Astrocyte of the cerebellum (primary cell): ENCODE measurements at places on chromosomes 6 and 20.

DNA sequence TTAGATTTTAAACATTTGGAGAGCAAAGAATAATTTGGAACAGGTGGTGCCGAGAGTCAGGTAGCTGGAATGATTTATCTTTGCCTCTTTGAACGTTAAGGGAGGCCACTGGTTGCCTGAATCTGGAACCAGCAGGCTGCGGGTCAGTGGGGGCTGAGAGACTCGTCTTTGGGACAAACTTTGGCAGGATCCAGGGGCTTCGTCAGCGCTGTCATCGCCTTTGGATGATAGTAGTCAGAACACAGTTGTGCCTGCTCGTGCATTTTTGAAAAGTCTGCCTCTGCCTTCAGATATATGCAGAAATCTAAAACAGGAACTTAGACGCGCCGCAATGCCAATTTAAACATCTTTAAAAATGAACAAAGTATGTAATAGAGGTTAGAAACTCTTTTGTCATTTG, 5.0 kb downstream of the EYA2 start:
- DNase-seq, result no peak

DNA sequence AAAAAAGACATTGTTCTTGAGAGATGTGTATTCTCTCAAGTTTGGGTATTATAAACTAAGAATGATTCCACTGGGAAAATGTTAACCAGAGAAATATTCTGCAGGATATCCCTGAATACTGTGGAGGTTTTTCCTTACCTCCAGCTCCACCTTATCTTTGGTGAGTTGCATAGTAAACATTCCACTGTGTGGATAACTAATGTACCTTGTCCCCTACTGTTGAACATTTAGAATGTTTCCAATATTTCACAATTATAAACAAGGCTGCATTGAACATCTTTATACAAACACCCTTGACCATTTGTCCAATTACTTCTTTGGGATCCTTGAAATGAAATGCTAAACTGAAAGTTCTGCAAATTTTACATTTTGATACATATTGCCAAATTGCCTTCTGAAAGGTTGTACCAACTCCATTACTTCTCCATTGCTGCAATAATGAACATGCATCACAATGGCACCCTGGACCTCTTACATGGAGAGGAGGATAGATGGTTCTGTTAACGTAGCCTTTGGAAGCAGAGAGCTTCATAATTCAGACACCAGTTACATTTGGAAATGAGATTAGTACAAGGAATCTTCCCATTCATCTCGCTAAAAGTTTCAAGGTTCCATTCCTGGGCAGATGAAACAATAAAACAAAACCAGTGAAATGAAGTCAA, 35.0 kb upstream of the STK35 start:
- DNase-seq, result no peak

DNA sequence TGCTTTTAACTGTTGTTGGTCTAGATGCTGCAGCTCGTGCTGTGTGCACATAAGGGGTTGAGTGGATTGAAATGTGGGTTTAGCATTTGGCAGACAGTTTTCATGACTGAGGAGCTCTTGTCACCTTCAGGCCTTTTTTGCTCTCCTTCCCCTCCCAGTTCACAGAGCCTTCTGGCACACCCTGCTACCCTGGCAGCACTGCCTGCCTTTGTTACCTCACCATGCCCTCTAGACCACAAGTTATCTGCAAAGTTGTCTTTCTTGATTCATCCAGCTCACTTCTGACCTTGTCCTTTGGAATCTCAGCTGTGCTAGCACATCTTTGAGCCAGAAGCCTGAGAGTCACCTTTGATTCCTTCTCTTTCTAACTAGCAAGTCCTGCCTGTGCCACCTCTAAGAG, 348.9 kb upstream of the ZFP64 start:
- DNase-seq, result no peak

- DNase-seq, result no peak
Measured at GRCh38 chr6:7515363-7515762, 26.1 kb upstream of the DSP start.

GRCh38 chr6:10837009-10837621, 1.2 kb downstream of the MAK start:
- no peak for DNase-seq

GRCh38 chr6:47170617-47170947, 128.4 kb upstream of the ADGRF1 start:
- DNase-seq, result no peak

DNA sequence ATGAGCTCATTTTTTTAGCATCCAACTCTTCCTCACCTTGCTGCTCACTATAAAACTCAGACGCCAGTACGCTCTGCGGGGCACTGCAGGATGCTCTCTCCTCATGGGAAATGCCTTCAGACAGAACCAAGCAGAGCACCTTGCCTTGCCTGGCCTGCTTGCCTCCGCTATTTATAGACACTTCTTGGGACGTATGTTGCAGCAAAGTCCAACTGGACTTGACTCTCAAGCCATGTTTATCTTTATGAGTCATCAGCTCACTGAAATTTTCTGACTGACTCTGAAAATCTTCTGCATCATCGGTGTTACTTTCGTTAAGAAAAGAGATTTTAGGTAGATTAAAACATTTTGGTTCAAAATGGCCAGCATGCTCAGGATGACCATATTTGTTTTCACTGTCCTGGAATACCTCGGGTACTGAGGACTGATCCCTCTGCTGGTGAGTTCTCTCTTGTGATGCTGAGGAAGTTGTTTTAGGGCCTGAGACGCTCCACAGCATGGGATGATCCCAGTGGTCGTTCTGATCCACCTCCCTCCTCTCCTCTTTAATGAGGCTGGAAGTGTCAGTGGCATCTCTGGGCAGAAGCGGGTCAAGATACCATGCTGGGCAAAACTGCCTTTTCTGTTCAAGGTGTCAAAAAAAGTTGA, 204.5 kb downstream of the KIF16B start:
- no peak for DNase-seq

- DNase-seq, result no peak
Measured at GRCh38 chr20:5870568-5870981, 79.8 kb downstream of the TRMT6 start.

GRCh38 chr6:35008858-35009257, 119.8 kb downstream of the ANKS1A start:
- no peak for DNase-seq

- DNase-seq, result peak; percentile 96
Measured at GRCh38 chr6:3825851-3826581, 23.2 kb upstream of the FAM50B start.

GRCh38 chr6:167747645-167748044, 79.1 kb upstream of the AFDN start:
- DNase-seq, result no peak

- no peak for DNase-seq
Measured at GRCh38 chr20:47358672-47359529, 2.4 kb upstream of the ZMYND8 start.

GRCh38 chr20:61684583-61685235, 381.0 kb downstream of the TAF4 start:
- no peak for DNase-seq

GRCh38 chr6:155970876-155971708, 515.5 kb upstream of the NOX3 start:
- DNase-seq, result no peak

GRCh38 chr6:43734294-43734665, 35.7 kb upstream of the VEGFA start:
- no peak for DNase-seq

GRCh38 chr20:37348792-37349516, 3.0 kb downstream of the SRC start:
- DNase-seq, result no peak

- DNase-seq, result no peak
Measured at GRCh38 chr20:25690427-25690826, 6.2 kb downstream of the ZNF337 start.
